ENCODE measurements at places on chromosomes 2 and 18.

GRCh38 chr2:222861411-222862105, 722 bp downstream of the ACSL3 start:
- ATAC-seq = peak; percentile 22

DNA sequence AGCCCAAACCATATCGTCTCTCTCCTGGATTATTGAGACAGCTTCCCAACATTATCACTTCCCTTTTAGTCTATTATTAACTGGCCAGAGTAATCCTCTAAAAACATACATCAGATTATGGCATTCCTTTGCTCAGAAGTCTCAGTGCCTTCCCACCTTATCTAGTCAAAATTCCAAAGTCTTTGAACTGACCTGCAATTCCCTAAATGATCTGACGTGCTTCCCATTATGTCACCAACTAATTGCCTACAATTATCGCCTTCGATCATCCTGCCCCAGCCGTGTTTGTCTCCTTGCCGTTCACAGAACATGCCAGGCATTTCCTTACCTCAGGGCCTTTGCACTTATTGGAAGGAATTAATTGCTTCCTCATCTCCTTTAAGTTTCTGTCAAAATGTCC, 332.4 kb downstream of the IRS1 start:
- no peak for ATAC-seq

- ATAC-seq = peak; percentile 8
Observed at GRCh38 chr18:32019251-32019948, 775 bp downstream of the RNF125 start.

GRCh38 chr2:149170156-149170555, 131.7 kb downstream of the LYPD6B start:
- no peak for ATAC-seq

DNA sequence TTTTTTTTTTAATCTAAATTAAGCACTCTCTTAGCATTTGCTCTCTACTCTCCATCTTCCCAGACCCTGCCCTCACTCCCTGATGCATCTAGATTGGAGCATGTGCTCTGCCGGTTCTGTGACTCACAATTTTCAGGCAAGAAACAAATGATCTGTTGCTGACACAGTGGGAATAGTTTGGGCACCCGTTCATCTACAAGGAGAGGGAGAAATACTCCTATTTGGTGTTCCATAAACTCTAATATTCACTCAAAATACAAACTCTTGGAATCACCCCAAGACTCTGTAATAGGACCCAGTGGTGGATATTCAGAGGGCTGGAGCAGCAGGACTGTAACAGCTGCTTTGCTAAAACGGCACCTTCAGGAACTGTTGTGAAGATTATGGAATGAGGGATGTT, 37.1 kb upstream of the LINC00305 start:
- no peak for ATAC-seq

- ATAC-seq = no peak
Observed at GRCh38 chr2:168541858-168542257, 85.8 kb downstream of the CERS6 start.

DNA sequence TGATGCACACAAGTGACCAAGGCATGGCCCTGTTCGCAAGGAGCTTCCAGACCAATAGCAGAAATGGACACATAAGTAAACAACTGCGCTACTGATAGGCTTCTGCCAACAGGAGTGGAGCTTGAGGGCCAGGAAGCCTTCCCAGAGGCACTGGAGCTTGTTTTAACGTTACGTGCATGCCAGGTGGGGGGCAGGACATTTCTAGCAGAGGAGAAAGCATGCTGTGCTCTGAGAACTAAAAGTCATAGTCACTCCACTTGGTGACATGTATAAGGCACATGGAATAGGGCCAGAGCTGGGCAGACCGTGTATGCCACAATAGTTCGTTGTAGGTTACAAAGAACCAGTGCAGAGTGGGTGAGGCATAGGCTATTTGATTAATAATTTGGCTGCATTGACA, 184.2 kb downstream of the NEDD4L start:
- ATAC-seq = no peak

DNA sequence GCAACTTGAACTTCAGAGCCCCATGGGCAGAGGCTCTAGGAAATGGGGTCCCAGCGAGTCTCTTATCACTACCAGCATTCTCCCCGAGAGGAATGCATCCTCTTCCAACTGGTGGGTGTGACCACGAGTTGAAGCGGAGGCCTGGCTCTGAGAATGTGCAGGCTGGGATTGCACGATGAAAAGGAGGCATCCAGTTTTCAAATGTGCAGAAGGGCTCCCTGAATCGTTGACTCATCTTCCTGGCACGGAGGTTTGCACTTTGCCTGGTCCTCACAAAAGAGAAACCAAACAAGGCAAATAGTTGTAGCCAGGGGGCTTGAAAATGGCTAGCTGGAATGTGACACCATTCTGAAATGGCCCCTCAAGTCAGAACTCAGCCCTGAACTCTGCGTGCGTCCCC, 216.7 kb downstream of the GLI2 start:
- ATAC-seq = no peak

- ATAC-seq = no peak
Observed at GRCh38 chr2:176165370-176166050, 8.4 kb downstream of the HOXD3 start.

- no peak for ATAC-seq
Observed at GRCh38 chr2:126370201-126370600, 285.8 kb upstream of the GYPC start.

Measured in activated CD4-positive, CD25-positive, alpha-beta regulatory T cell treated with anti-CD3 and anti-CD28 coated beads, Interleukin-2, amount 50 U/mL, for 24 hours (primary cell).